Articular chondrocyte of knee joint (primary cell): ENCODE measurements at places on chromosomes 3 and 15. TPM values are rescaled to one million over a fixed set of nuclear protein-coding genes. Genes with fewer than 3 reads are reported as not detected.

Gene CCNB2
- 27.7 and 35.7 TPM in 2 replicates for total RNA-seq

Gene PRICKLE2
- total RNA-seq: 29.8 and 42.0 TPM in 2 replicates

Gene CTXN2
- not detected in 2 replicates for total RNA-seq

Gene GREM1
- total RNA-seq: 39.1 and 224 TPM in 2 replicates

Gene KNL1
- 15.5 and 23.8 TPM in 2 replicates for total RNA-seq

Gene GPR87
- 0.11 TPM in 1 of 2 replicates, not detected in the other for total RNA-seq

Gene TMEM212
- total RNA-seq: not detected in 2 replicates

Gene PLCB2
- total RNA-seq: not detected in 2 replicates

Gene RGMA
- 2.9 and 4.1 TPM in 2 replicates for total RNA-seq
